ENCODE measurements at places on chromosomes 2 and 18.

DNA sequence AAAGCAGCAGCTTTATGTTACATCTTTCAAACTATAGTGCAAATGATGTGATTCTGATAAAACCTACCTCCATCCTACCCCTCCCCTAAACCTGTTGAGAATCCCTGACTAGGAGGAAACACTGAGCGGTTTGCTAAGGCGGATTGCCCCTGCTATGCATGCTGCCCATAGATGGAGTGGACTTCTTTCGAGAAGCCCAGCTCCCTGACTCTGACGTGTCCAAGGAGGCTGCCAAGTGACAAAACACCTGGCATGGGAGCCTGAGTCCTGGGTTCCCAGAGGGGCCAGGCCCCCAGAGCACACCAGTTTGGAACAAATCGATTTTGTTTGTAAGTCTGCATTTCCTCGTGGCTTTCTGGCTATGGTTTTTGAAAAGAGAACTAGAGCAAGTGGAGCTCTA, 1.4 kb upstream of the UXS1 start:
- no peak for DNase-seq

- no peak for DNase-seq
These were observed 253.9 kb upstream of the CNTNAP5 start for GRCh38 chr2:123770996-123771720.

GRCh38 chr2:30781961-30782533, 25.2 kb downstream of the CAPN13 start:
- DNase-seq: no peak

DNA sequence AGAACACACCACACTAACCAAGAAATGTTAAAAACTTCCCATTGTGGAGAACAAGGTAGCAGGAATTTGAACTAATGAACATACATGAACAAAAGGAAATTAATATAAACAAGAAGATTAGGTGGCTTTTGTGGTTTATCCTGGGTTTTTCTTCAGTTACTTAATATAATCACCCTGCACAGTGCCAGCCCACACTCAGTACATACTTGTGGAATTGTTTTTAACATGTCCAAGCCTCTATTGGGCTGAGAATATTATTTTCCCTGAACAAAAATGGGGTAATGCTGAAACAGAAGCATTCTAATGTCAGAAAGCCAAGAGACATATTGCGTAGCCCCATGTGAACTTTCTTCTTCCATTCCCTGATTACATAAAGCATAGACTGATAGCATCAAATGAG, 202.8 kb downstream of the DNER start:
- DNase-seq: no peak

GRCh38 chr2:68214381-68214780, 38.0 kb downstream of the PPP3R1 start:
- no peak for DNase-seq

DNA sequence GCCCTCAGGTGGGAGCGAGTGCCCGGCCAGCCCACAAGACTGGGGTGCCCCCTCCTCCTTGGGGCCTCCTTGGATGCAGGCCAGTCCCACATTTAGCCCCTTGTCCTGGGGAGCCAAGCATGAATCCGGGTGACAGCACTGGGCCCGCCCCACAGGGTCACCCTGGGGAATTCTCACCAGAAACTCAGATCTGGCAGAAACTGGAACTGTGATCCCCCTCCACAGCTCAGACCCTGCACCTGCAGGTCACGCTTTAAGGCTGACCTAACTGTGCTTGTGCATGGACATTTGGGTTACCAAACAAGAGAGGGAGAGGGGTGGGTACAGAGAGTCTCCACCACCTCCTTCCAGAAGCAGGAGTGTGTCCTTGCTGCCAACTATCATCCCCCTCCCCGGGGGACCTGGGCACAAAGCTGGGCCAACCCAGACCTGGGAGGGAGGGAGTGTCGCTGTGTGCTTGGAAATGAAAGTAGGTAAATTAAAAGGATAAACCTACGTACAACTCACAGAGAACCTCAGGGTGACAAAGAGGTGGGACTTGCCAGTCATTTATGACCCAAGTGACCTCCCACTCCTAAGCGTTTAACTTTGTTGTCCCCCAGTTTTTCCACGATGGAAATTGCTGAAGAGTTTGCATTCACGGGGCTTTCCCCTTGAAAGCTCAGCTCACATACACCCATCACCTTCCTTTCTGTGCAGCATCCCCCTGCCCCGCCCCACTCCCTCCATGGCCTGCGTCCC, 9.1 kb downstream of the ITM2C start:
- no peak for DNase-seq

DNA sequence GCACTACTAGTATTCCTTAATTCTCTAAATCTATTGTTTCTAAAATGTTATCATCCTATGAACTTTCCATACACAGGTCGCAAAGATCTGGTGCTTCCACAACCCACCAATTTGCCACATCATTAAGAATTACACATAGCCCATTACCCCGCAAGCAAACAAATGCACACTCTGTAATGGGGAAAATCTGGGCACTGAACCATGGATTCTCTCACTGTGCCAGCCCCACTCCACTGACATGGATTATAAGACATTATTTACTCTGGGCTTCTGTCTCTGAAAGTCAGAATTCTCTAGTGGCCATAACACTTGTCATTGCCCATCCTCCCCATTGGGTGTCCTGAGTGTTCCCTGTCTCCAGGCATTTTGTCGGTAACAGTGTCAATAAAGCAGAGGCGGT, 537.1 kb downstream of the EPHA4 start:
- DNase-seq: no peak

GRCh38 chr2:172978063-172978383, 97.6 kb upstream of the MAP3K20 start:
- DNase-seq: no peak

GRCh38 chr2:38509314-38509946, 93.3 kb downstream of the HNRNPLL start:
- DNase-seq: no peak

- no peak for DNase-seq
These were observed 1.5 kb downstream of the TRMT61B start for GRCh38 chr2:28868611-28869010.

DNA sequence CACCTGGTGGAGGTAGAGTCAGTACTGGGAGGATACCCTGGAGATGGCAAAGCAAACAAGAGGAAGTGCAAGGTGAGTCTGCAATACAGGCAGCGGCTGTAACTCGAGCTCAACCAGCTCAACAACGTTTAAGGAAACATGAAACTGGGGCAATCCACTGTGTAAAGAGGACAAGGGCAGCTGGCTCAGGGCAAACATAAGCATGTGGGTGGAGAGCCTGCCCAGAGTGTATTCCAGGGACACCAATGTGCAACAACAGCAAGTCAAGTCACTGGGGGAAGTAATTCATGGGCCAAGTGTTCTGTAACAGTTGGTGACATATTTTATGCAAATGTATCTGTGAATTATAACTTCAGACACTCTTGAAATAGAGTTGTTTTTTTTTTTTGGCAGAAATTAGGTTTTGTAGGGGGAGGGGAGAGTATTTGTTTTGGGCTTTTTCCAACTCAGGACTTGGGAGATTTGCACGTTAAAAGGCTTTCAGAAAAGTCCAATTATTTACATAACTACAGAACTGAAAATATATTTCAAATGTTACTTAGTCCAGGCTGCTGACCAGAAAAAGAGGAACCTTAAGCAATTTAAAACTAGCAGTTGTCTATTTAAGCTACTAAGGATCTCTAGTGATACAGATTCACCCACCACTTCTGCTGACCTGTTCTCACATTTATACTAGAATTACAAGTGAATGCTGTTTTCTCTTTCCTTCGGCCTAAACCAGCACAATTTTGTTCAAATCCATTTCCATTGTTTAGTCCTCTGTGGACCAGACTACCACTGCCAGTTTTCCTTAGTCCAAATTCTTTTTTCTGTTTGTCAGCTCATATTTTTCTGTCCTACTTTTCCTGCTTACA, 18.6 kb downstream of the NRXN1 start:
- DNase-seq: peak; percentile 98

- DNase-seq: no peak
These were observed 737 bp upstream of the CYB5A start for GRCh38 chr18:74292541-74292858.

DNA sequence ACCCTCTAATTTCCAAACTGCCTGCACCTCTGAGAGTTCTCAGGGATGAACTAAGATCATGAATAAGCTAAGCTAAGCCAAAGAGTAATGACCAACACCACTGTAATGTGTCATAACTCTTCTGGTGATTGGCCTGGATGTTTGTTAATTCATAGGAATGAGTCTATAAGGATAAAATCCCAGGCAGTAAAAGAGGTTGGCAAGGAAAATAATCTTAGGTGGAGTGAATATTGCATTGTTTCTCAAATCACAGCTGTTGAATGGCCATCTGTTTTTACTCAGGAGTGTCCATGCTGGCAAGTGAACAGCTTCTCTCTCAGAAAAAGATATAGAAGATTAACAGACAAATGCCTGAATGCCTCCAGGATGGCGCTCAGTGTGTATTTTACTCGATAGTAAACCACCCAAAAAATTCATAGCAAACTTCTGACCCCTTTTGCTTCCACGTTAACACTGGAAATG, 60.8 kb upstream of the GLS start:
- DNase-seq: no peak

DNA sequence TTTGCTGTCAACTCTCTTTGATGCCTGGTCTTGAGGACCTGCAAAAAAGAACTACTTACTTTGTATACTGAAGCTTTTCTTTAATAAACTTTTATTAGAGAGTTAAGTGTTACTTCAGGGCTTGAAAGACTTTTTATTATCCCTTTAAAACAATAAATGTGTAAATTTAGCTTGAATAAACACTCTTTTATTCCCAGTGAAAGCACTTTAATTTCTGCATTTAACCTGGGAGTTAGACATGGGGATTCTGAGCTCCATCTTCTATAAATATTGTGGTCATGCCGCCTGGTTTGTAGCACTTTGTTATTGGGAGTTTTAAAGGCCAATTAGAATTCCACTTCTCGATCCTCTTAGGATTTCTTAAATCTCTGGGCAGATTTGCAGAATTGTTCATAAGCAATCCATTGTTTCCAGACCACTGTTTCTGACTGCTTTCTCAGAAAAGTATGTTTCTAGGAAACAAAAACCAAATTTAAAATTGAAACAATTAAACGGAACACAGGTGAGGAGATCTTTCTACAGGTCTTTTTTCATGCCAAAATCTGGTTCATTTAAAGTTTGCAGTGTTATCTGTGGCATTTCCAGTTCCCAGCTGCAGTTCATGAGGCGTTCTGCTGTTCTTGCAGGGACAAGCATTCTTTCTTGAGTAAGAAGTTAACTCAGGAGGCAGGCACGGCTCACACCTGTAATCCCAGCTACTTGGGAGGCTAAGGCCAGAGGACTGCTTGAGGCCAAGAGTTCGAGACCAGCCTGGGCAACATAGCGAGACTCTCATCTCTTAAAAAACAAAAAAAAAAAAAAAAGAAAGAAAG, 18.1 kb upstream of the E2F6 start:
- DNase-seq: no peak

DNA sequence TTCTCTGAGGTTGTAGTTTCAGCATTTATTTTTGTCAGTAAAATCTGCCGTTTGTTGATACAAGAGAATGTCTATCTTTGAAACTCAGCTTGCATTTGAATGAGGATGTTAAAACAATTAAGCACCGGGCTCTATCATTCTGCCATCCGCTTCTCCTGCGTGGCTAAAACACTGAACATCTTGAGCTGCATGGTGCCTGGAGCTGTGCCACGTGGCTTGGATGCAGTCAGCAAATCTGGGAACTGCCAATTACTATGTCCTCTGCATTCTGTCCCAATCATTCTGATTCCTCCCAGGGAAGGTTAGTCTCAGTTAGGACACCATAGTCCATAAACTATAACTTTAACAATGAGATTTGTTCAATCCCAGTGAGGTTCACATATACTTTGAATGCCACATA, 598.4 kb downstream of the FBXO15 start:
- no peak for DNase-seq

- peak; percentile 24 for DNase-seq
These were observed 963 bp downstream of the INPP1 start for GRCh38 chr2:190344276-190344827.

DNA sequence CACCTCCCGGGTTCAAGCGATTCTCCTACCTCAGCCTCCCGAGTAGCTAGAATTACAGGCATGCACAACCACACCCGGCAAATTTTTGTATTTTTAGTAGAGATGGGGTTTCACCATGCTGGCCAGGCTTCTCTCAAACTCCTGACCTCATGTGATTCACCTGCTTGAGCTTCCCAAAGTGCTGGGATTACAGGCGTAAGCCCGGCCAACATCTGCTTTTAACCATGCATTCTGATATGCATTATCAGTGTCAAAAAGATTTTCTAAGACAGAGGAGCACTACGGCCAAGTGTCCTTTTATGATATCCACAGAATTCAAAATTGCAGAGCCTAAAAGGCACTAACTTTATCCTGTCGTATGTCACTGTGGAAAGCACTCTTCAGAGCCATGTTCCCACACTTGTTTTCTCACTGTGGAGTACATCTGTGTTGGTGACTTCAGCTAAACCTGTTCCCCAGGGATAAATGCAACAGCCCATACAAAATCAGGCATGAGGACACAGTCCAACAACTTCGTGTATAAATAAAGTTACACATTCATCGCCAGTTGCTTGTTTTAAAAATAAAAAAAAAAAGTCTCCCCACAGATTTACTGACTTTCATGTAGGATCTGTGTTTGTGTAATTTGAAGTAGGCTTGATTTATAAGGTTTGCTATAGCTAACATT, 56.4 kb downstream of the STK25 start:
- no peak for DNase-seq

DNA sequence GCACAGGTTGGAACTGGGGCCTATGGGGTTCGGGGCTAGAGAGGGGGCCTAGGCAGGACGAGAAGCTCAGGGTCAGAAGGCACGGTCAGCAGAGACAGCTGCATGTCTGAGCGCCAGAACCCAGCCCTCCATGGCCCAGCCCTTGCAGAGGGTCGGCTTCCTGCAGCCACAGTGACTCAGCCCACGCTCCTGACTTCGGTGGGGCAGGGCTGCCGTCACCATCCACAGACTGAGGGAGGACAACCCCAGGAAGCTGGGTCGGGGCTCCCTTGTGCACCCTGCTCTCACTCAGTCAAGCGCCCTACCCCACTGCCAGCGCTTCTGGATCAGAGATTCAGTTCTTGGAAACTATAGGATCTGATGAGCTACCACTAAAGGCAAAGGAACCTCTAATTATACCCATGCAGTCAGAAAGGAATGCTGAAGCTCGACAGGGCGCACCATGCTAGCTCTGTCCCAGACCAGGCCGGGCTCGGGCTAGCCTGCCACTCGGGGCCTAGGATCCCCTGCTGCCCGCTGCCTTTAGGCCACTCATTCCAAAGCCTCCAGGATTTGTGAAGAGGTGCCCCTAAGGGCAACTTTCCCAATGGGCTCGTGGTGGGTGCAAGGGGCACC, 3.0 kb downstream of the ACTR1B start:
- no peak for DNase-seq

DNA sequence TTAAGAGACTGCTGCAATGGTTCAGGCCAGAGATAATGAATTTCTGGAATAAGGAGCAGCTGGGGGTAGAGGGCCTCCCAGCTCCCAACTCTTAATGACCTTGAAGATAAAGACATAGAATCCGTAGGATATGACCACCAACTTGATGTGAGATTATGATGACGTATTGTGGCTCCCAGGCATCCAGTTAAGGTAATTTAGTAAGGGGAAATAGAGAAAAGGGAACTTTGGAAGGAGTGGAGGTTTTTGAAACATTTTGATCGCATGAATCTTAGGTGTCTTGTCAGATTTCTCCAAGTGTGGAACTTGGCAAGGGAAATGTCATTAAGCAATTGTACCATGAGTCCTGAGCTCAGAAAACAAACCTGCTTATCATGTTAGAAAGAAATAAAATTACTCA, 277.3 kb upstream of the TANK start:
- no peak for DNase-seq

GRCh38 chr2:146807568-146808168, 1037.2 kb upstream of the ACVR2A start:
- no peak for DNase-seq

GRCh38 chr2:189412330-189412953, 28.8 kb upstream of the WDR75 start:
- DNase-seq: peak; percentile 20

- DNase-seq: no peak
These were observed 2.6 kb upstream of the ACAA2 start for GRCh38 chr18:49815927-49816326.
